Stromal cell of bone marrow (primary cell): ENCODE measurements at places on chromosomes 5 and 9.

DNA sequence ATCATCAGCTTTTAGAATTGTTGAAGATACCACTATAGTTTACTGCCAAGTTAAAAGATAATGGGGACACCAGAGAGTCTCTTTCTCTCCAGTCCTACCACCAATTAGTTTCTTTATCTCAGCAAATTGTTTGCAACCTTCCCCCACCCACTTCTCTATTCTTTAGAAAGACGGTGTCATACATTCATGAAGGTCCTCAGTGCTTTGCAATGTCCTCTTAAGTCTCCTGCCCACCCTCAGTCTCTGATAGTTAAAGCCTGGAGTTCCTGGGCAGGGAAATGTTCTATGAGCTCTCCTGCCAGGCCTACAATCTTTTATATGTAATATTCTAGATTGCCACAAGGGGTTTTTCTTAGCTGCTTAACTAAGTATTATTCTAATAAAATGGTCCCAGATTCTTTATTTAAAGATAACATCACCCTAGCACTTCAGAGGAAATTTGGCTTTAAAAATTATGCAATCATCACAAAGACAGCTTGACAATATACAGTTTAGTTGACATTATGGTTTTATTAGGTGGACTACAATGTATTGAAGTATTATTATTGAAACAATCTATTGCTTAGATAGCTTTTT lies 509.2 kb downstream of the CSNK1G3 start:
- DNase-seq: no peak

GRCh38 chr5:155293605-155294178 lies 280.1 kb downstream of the KIF4B start:
- DNase-seq: no peak

- no peak for DNase-seq
Observed at GRCh38 chr9:8857926-8858595, 1058.5 kb upstream of the DMAC1 start.

- no peak for DNase-seq
Observed at GRCh38 chr9:4241552-4241951, 58.3 kb downstream of the GLIS3 start.

DNA sequence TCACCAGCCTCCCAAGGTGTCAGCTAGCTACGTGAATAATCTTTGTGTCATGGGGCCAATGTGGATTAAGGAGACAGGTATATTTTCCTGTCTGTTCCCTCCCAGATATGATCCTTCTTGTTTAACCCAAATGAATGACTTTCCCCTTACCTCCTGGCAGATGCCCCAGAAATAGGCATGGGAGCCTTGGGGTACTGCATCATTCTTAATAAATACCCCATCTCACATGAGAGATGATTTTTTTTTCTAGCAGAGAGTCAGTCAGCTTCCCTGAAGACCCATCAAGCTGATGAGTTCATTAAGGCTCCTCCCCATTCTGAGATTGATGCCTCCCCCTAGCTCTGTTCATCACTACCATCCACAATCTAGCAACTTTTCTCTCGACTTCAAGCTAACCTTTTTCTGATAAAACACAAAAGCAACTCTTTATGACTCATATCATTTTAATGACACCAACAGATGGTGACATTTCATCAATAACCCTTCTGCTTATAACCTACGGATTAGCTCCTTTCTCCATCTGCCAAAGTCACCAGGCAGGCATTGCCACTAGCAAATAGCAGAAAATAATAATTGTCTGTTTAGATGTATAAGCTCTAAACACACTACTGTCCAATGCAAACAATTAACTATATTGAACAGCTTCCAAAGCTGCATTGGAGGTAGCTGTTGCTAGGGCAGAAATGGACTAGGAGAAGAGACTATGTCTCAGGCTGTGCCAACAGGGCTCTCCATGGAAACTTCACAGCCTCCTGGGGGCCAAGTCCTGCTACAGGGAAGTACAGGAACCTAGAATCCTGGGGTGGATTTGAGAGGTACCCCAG lies 143.7 kb downstream of the ACER2 start:
- DNase-seq: no peak

DNA sequence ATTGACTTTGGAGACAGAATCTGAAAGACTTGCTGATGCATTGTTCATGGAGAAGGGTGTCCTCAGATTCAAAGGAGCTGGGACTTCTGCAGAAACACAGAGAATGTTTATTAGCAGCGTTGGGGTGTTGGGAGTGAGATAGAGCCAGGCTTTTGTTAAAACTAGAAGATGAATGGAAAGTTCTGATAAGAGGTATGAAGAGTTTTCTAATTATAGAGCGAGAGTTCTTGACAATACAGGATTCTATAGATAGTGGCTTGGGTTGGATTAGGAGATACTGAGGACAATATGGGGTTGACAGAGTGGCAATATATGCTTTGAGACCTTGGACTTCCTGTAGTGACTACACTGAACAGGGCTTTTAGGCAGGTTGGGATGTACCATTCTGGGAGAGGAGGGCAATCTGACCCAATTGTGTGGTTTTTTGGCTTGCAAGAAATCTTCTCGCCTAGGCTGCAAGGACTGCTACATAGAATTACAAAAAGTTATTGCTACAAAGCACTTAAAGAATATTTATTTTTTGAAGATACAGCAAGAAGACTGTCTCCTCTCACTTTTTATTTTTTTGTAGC lies 83.1 kb downstream of the FER start:
- no peak for DNase-seq

- DNase-seq: no peak
Observed at GRCh38 chr5:173751266-173751600, 134.8 kb upstream of the BOD1 start.

- DNase-seq: no peak
Observed at GRCh38 chr5:149407323-149408251, 28.5 kb upstream of the IL17B start.

DNA sequence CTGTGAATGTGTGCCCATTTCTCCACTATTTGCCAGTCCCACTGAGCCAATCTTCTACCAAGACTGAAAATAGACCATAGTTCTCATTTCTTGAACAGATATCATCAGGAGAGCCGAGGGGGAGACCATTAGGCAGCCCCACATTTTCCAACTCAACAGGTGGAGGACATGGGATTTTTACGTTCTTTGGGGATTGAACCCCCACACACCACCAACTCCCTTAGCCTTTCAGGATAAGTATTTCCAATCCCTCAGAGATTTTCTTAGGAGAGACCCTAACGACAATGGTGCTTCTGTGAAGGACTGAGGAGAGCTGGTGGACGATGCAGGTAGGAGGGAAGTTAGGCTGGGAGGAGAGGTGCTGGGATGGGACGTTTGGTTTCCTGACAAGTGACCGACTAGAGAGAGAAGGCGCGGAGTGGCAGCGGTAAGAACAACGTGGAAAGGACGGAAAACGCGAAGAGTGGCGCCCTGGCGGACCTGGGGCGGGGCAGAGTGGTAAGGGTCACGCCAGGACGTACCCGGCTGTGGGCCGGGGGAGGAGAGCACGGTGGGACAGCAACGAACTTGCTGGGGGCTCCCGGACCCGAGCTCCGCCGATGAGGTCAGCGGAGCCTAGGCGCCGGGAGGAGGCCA lies 681 bp upstream of the CHSY3 start:
- no peak for DNase-seq

- no peak for DNase-seq
Observed at GRCh38 chr9:131107760-131108159, 11.4 kb downstream of the AIF1L start.

DNA sequence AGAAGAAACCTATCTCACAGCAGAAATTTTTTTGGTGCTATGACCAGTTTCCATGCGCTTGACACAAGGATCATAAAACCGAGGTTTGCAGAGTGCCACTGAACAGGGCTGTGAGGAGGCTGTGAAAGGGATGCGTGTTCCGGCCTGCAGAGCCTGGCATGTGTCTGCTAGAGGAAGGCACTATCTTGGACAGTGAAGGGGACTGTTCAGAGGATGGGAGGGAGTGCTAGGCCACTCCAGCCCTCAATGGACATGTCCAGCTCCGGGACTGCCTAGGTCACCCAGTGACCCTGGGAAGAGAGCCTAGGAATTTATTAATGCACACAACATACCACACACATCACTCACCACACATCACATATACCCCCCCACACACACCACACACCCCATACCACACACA lies 275.9 kb downstream of the GADD45G start:
- DNase-seq: no peak

DNA sequence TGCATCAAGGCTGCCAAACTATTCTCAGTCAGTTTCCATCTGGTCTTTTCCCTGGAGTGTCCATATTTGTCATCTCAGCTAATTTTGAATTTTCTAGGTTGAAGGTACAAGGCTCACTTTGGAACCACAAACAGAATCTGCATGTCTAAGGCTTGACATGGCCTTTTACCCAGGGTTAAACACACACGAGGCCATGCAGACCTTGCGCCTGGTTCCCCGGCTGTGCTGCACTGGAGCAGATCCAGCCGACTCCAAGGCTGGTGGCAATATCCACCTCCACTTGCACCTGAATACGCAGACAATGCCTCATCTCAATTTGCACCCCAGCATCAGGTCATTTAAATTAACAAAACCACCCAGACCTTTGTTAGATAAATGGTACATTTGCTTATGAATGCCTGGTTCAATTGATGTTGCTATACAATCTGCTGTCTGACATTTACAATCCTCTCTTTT lies 276.2 kb downstream of the HSPA4 start:
- DNase-seq: no peak
